ENCODE measurements at places on chromosomes 12 and 14. TPM values are rescaled to one million over a fixed set of nuclear protein-coding genes. Genes with fewer than 3 reads are reported as not detected.

DNA sequence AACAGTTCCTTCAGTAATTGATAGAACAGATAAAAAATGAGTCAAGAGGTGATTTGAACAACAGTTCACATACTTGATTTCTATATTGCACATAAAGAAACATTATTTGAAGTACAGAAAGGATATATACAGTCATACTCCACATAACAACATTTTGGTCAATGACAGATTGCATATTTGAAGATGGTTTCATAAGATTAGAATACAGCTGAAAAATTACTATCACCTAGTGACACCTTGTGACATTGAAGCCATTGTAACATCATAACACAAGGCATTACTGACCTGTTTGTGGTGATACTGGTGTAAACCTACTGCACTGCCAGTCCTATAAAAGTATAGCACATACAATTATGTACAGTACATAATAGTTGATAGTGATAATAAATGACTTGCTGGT, 43.1 kb upstream of the ABCC9 start:
- DNase-seq = no peak

Gene GPX2
- not detected for total RNA-seq

GRCh38 chr12:4228122-4228580, 45.4 kb upstream of the CCND2 start:
- no peak for DNase-seq

DNA sequence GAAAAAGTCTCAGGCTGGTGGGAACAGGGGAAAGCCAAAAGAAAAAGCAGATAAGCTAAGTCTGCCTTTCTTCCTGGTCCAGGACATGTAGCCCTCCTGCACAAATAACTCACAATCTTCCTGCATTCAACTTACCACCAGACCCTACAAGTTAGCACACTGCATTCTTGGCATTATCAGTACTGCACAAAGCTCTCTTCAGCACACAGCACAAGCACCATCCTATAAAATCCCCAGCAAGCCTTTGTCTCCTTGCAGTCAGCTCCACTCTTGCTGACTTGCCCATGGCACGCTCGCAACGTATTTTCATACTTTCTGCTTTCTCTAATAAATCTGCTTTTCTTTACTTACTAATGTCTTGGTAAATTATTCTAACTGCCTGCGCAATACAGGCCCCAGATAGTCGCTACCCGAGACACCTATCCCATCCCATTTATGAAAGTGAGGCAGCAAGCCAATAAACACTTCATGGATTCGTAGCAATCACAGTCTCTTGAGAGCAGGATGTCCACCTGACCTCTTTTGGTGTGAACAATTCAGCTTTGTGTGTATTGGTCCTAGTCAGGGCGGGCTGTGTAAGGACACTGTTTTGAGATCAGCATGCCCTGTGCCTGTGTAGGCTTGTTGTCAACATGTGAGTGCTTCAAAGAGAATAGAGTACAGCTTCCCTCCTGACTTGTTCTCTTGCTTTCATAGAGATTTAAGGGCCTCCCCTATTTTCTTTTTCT, 49.0 kb downstream of the TMEM117 start:
- no peak for DNase-seq

Gene PRR4
- 3.4 TPM for total RNA-seq

- DNase-seq = no peak
Observed at GRCh38 chr14:105416671-105417070, 3.0 kb upstream of the MTA1 start.

Gene ESPL1
- total RNA-seq = 1.5 TPM

DNA sequence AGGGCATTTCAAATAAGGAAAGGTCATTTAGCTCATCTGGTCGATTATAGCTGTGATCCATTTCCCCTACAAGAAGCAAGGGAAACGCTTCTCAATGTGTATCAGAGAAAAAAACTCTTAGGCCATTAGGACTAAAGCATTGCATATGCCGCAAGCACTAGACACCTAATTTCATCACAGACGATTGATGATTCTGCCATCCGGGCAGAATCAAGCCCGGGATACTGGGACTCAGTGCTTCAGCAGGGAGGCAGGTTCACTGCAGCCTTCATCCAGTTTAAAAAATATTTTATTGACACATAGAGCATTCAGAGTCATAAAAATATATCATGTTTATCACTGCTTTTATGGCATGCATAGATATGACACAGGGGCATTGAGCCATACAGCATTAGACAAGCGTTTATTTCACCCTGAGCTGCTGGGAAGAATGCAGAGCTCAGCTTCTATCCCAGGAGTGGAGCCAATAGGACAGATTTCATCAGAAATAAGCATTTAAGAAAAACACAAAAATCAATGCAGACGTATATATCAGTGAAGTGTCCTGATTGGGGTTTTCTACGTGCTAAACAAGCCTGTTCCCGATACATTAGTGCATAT, 806.9 kb downstream of the GALC start:
- no peak for DNase-seq

DNA sequence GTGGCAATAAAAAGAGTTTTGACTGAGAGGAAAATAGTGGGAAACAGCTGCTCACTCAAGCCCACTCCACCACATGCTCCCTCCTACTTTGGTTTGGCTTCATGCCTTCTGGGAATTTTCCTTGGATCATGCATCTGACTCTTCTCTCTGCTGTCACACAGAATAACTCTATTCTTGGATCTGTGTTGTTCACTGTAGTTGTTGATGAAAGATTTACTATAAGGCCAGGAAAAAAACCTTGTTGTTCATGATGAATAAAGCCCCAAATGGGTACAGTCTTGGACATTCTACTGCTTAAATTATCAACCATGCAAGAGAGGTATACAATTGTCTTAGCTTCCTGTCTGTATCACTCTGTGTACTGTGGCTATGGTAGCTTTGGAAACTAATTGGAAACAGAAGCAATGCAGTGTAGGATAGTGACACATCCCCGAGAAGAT, 70.5 kb downstream of the TMX1 start:
- DNase-seq = peak; percentile 84

GRCh38 chr14:101903111-101903561, 61.2 kb upstream of the DYNC1H1 start:
- no peak for DNase-seq

- DNase-seq = no peak
Observed at GRCh38 chr12:107549651-107550480, 135.7 kb upstream of the PWP1 start.

- DNase-seq = no peak
Observed at GRCh38 chr12:91091916-91092715, 19.2 kb downstream of the LUM start.

GRCh38 chr12:5798242-5799015, 146.6 kb downstream of the ANO2 start:
- no peak for DNase-seq

DNA sequence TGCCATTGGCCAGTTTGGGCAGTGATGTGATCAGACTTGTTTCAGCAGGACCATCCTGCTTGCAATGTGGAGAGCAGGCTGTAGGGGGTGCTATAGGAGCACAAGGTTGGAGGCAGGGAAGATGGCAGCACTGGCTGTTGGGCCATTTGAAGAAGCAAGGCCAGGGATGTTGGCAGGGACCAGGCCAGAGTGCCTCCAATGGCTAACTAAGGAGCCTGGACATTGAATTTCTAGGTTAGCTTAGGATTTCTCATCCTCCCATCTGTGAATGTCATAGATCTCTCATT, 23.5 kb downstream of the FGF23 start:
- DNase-seq = peak; percentile 11

DNA sequence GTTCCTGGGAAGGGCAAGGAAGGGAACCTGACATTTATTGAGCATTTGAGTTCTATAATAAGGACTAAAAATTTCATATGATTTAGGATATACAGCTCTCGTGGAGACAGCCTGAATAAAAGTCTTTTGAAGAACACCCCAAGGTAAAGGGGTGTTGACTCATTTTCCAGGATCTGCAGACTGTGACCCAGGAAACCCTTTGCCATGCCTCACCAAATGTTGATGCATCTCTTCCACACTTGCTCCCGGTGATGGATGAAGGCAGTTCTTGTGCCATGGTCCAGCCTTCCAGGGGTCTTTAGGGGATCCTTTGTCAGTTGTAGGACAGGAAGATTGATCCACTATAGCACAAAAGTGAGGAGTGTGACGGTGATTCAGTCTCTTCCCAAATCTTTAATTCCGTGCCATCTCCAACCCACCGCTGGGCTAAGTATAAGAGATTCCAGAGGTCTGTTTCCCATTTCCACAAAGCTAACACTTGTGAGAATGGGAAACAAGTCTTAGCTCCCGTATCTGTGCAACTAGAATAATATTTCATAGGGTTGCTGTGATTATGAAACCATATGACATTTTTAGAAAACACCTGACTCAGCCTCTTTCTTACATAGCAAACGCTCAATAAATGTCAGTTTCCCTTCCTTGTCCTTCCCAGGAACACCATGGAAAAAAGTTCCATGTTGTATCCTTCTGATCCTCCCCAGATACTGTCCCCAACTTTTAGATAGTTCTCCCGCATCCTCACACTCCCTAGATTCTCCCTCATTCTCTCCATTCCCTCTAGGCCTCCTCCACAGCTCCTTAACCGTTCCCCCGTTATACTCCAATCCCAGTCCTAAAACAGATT, 836 bp downstream of the AAAS start:
- DNase-seq = no peak

GRCh38 chr12:119807380-119807779, 69.7 kb downstream of the CIT start:
- DNase-seq = no peak

GRCh38 chr12:72133497-72134055, 138.6 kb upstream of the TRHDE start:
- no peak for DNase-seq

GRCh38 chr14:68622856-68623255, 170.0 kb downstream of the ZFP36L1 start:
- DNase-seq = no peak

- no peak for DNase-seq
Observed at GRCh38 chr12:2140858-2141519, 88.2 kb downstream of the CACNA1C start.

Gene WNT5B
- total RNA-seq = 3.1 TPM

Gene PEBP1
- total RNA-seq = 163 TPM

DNA sequence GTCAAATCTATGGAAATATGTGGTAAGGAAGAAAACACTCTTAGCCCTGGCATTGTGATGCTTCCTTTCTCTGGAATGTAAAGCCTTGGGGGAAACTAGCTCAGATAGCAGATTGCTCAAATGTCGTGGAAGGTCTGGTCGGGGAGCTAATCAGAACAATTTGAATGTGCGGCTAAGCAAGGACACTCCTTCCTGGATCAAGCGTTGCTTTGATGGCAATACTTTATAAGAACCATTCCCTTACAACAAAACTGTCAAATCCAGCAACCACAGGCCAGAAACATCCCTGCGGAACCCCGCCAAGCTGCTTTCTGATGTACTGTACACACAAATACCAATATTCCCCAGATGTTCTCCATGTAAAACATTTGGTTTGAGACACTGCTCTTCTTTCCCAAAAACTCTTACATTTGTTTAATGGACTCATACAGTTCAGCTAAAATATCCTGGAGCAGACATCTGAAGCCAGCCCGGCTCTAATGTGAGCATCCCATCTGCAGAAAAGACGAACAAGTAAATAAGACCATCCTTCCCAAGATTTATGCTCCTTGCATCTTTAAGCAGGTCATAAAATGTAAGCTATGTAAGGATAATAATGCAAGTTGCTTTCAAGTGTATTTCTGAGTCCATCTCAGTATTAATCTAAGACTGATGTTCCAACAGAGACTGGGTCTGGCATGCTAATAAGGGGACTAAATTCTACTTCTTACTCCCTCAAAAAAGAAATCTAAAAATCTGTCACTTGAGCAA, 20.2 kb downstream of the NUAK1 start:
- DNase-seq = no peak

Gene CNTN1
- 0.27 TPM for total RNA-seq

- peak; percentile 31 for DNase-seq
Observed at GRCh38 chr12:53939141-53940108, 794 bp downstream of the HOXC13 start.

- no peak for DNase-seq
Observed at GRCh38 chr12:4133029-4133428, 140.5 kb upstream of the CCND2 start.

DNA sequence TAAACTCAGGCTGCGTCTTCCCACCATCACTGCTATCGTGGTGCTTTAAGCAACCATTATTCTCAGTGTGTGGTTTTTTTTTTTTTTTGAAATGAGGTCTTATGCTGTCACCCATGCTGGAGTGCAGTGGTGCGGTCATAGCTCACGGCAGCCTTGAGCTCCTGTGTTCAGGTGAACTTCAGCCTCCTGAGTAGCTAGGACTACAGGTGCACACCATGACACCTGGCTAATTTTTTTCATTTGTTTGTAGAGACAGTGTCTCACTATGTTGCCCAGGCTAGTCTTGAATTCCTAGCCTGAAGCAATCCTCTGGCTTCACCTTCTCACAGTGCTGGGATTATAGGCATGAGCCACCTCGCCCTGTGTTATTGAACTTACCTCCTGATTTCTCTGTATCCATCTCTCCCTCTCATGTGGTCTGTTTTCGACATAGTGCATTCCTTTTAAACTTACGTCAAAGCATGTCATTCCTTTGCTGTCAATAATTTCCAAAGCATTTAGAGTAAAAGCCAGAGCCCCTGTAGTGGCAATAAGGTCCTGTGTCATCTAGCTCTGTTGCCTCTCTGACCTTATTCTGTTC, 255.5 kb downstream of the SNAPC1 start:
- no peak for DNase-seq

GRCh38 chr14:50085570-50086320, 30.6 kb downstream of the VCPKMT start:
- peak; percentile 27 for DNase-seq

Gene PTCSC3
- total RNA-seq = not detected

- DNase-seq = no peak
Observed at GRCh38 chr12:9143929-9144729, 28.4 kb upstream of the A2M start.

DNA sequence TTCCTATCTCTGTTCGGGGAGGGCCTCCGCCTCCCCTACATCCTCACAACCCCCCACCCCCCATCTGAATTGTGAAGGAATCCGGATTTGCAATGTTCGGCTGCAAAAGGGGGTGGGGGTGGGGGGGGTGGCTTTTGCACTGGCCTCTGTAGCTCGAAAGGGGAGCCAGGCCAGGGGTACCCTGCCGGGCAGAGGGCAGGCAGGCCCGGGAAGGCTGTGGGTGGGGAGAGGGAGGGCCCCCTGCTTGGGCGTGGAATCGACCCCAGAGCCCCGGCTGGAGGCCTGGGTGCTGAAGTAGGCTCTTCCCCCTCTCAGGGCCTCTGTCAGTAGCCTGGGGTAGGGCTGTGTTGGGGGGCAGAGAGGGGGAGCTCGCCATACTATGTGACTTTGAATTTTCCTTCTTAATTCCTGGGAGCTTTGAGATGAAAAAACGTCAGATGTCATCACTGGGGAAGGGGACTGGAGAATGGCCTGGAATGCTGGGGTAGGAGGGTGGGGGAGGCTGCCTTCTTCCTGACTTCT, 1.1 kb downstream of the LRP1 start:
- DNase-seq = no peak

Gene CELA1
- total RNA-seq = not detected

All from fibroblast of the aortic adventitia (primary cell).